ENCODE measurements at places on chromosomes 12 and 14.

DNA sequence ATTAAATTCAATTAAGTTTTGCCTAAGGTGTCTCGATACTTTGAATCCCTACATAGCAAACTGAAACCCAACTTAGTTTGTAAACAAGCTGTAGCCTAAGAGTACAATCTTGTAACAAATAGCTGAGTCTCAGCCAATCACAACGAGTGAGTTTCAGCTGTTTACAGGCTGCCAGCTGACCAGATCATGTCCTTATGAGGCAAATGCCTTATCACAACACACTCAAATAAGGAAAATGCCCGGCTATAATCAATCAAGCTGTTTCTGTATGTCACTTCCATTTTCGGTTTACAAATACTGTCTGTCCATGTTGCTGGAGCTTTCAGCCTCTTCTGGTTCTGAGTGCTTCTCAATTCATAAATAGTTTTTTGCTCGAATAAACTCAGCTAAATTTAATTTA is 943.8 kb downstream of the SLC16A7 start:
- DNase-seq = no peak

GRCh38 chr14:27078191-27078590 is 480.4 kb upstream of the NOVA1 start:
- no peak for DNase-seq

- no peak for DNase-seq
These were observed 380.4 kb upstream of the CCDC196 start for GRCh38 chr14:66105815-66106214.

DNA sequence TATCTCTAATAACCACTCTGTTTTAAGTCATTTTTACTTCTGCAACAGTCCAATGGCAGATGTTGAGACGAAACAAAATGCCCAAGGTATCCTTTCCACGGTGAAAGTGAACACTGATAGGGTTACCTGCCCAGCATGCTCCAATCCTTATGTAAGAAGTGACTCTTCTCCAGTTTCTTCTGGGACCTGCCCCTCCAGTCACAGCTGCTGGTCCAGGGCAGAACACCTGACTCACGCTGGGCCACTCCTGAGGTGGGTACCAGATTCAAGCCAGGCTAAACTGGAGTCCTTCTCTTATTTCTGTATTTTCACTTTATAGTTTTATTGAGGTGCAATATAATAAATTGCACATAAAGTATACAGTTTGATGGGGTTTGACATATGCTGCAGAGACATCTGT is 16.7 kb downstream of the NT5DC3 start:
- DNase-seq = no peak

- no peak for DNase-seq
These were observed 45.8 kb upstream of the IQSEC3 start for GRCh38 chr12:20757-21156.

DNA sequence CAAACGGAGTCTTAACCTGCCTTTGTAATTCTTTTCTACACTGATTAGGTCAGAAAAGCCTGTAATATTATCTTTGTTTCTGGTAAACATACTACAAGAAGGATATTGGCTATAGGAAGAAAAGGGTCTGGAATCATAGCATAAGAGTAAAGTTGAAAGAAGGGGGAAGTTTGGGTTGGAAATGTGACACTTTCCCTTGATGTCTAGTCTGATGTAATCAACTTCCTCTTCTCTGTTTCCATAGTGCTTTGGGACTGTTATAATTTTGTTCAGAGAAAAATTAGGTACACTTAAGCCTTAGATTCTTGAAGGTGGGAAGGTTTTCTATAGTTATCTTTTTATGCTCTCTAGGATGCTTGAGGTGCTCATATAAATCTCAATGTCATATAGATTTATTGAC is 322.2 kb downstream of the AEBP2 start:
- no peak for DNase-seq

DNA sequence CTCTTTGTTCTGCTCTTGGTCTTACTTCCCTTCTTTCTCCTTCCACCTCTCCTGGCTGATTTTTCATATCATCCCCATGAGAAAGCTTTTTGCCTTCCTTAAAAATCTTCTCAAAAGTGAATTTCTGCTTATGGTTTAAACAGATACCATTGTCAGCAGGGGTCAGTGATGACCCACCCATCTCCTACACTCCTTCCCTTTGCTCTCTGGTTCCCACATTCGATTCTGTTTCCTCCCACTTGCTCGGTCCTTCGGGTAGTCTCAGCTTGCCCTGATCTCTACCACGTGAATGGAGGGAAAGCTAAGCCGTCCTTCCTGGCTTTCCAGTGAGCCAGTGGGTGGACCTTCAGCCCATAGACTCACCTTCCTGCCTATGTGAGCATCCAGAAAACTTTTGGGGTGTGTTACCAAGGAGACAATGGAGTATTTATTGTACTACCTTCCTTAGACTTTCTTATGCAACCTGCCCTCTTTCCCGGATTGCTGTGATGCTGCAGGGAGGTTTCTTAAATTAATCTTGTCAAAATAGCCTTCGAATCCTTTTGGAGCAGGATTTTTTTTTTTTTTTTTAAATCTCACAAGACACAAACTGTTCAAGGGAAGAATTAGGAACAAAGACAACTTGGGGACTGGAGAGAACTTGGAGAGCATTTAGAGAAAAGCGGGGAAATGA is 306.3 kb downstream of the CACNA1C start:
- no peak for DNase-seq

DNA sequence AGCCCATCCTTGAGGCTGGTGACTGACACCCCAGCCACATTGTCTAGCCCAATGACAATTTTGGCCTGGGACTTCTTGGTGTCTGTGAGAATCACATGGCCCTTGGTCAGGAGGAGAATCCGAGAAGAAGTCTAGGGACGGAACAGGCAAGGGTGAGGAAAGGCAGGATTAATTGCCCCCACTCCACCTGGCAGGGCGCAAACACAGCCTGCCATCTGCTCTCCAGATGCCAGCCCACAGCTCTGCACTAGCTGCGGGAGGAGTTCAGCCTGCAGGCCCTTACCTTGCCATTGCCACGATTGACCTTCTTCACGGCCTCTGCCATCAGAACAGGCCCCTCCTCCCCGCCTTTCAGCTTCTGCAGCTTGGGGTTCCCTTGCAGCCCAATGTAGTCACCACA is 13.1 kb upstream of the TAC3 start:
- DNase-seq = no peak

- no peak for DNase-seq
These were observed 47.0 kb downstream of the C12orf50 start for GRCh38 chr12:87982208-87982607.

Data from NCI-H2227 treated with DMSO at 0.1 percent for 48 hours (cell line).